ENCODE measurements at places on chromosomes 13 and 19. TPM values are rescaled to one million over a fixed set of nuclear protein-coding genes. Genes with fewer than 3 reads are reported as not detected.

GRCh38 chr19:15476325-15476724, 3.0 kb downstream of the PGLYRP2 start:
- no peak for DNase-seq
- no peak overlapping the region for H3K4me3 ChIP-seq
- no peaks in the 10 kb centered on the region for H3K27me3 ChIP-seq

GRCh38 chr19:51044327-51044726, 9.5 kb upstream of the KLK12 start:
- no peaks in the 10 kb centered on the region for H3K36me3 ChIP-seq
- no peaks in the 10 kb centered on the region for H3K27me3 ChIP-seq
- no peak for DNase-seq
- no peak overlapping the region for H3K4me3 ChIP-seq
- no peak overlapping the region for H3K27ac ChIP-seq
- no peaks in the 10 kb centered on the region for H3K4me1 ChIP-seq

- no peak overlapping the region for H3K4me3 ChIP-seq
- DNase-seq: no peak
- no peaks in the 10 kb centered on the region for H3K27me3 ChIP-seq
Measured at GRCh38 chr19:10988921-10989320, 28.1 kb downstream of the SMARCA4 start.

DNA sequence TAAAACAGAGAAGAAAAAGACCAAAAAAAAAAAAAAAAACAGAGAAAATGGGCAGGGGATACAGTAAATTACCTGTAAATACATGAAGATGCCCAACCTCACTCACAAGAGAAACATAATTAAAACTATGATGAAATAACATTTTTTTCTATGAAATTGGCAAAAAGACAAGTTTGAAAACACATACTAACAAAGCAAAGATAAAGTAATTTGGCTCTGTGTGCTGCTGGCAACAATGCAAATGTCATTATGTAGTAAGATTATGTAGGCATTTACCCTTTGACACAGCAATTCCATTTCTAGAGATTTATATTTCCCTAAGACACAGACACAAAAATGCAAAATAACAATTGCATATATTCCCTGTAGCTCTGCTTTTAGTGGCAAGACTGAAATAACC, 20.2 kb downstream of the ZC3H13 start:
- no peak for DNase-seq
- H3K27ac ChIP-seq: no peak overlapping the region
- H3K36me3 ChIP-seq: no peaks in the 10 kb centered on the region
- H3K4me3 ChIP-seq: no peak overlapping the region
- H3K4me1 ChIP-seq: no peaks in the 10 kb centered on the region

DNA sequence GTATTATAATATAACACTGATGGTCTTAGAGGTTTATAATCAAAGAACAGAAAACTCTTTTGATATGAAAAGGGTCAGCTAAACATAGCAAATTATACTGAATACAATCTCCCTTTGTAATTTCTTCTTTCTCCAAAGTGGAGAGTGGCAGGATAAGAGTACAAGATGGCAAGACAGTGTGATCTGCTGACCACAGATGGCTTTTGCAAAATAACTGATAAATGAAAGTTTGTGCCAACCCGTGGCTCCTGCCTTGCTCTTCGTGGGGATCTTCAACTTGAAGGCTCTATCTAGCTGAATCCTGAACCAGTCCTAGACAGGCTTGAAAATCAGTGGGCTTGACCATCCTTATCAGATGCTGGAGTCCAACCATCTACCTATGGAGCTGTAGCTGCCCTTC, 185.7 kb downstream of the VWA8 start:
- no peak overlapping the region for H3K27ac ChIP-seq
- H3K4me3 ChIP-seq: no peak overlapping the region
- no peaks in the 10 kb centered on the region for H3K4me1 ChIP-seq
- DNase-seq: no peak

DNA sequence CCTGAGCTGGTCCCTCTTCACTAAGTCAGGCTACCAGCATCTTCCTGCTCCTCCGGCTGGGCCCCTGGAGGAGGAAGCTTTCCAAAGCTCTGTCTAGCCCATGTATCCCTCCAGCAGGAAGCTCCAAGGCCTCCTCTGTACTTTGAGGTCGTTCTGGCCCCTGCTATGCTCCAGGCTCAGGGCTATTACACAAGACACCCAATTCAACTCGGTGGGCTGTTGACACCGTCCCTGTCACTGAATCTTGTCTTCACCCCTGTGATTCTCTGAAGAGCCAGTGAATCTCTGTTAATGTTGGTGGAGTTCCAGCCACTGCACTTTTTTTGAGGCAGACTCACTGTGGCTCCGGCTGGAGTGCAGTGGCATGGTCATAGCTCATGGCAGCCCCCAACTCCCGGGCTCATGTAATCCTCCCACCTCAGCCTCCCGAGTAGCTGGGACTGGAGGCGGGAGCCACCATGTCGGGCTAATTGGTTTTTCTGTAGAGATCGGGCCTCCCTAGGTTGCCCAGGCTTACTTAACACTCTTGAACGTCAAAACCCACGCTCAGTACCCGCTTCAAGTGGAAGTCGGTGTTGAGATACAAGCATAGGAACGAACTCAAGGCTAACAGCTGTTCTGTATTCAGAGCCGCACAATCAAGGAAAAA, 512 bp upstream of the REX1BD start:
- H3K4me3 ChIP-seq: peak overlapping the region; percentile 79
- no peak for DNase-seq
- peaks cover 18% of the 10 kb centered on the region for H3K4me1 ChIP-seq
- H3K27ac ChIP-seq: peak overlapping the region; percentile 88
- H3K36me3 ChIP-seq: no peaks in the 10 kb centered on the region
- H3K27me3 ChIP-seq: no peaks in the 10 kb centered on the region

DNA sequence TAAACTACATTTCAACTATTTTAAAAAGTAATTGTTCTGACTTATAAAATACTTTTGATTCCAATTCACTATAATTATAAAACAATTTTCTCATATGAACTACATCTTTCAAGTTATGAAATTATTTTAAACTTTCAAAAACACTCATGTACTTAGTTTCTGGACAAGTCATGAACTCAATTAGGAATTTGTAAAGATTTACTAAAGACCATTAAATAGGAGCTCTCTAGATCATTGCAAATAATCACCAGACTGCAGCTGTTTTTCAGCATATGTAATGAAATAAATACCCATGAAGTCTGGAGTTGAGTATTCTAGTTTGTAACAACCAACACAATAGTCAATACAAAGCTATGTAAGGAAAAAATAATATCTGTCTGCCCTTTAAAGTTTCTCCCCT, 605.1 kb upstream of the MIR17HG start:
- no peak overlapping the region for H3K27ac ChIP-seq
- DNase-seq: no peak
- H3K4me3 ChIP-seq: no peak overlapping the region
- no peaks in the 10 kb centered on the region for H3K4me1 ChIP-seq
- H3K27me3 ChIP-seq: no peaks in the 10 kb centered on the region

NKPD1 gene
- 1.1 TPM for total RNA-seq

SIGLEC8 gene
- total RNA-seq: not detected

CERS4 gene
- 43.9 TPM for total RNA-seq

Data from PC-3 (cell line).